ENCODE measurements at places on chromosomes 12 and 14.

DNA sequence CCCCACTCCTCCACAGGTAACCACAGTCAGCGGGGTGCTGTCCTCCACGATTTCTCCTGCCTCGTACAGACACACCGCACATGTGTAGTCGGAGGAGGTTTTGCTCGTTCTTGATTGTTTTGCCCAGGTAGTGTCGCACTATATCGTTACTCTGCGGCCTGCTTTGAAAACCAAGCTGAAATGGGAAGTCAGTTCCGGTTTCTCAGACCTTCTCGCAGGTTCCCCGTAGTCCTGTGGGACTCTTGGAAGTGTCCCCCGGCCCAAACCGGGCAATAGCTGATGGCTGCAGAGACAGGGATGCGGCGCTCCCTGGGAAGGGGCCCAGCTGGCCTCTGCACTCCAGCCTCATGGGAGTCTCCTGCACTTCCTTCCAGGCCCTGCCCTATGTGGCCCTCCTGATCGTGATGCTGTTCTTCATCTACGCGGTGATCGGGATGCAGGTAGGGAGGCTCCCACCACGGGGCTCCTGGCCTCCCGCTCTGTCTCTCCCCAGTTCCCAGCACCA is 141.3 kb upstream of the FKBP4 start:
- no peak for DNase-seq

DNA sequence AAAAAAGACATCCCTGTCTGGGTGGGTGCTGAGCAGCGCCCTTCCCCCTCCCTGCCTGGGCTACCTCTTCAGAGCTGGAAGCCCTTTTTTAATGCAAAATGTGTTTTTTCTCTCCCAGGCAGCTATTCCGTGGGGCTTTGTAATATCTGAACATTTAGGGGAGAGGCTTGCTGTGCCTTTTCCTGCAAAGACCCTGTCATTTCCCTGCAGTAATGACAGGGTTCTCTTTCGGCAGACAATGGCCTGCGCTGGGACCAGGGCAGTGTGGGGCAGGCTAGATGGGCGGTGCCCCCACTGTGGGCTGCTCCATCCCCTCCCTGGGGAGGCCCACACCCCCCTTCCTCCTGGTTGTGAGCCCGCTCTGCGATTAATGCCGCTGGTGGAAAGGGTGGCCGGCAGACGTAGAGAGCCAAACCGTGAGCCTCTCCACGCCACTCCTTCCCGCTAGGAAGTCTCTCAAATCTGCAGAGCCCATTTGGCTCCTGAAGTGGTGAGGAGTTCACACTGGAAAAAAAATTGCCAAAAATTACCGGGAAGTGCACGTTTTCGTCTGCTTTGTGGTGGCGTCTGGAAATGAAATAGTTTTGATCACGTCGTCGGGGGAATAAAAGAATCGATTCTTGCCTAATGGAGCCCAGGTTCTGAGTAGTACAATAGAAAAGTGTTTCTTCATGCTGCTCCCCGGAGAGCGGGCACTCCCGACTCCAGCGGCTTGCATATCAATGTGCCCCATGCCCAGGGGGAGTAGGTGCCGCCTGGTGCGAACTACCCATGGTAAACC is 31.5 kb downstream of the KIF26A start:
- no peak for DNase-seq

DNA sequence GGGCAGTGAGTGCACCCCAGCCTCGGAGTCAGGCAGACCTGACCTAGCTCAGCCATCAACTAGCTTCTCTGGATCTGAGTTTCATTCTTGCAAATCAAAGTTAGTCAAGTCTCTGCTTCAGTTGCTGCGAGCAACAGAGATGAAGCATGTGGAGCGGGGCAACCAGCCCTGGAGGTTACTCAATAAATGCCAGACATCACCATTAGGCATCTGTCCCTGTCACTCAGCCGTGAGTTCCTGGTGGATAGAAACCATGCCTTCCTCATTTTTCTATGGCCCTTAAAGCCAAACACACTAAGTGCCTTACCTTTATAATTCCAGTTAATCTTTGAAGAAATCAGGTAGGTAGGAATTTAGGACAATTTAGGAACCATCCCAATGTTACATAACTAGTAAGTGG is 19.3 kb downstream of the RFX4 start:
- DNase-seq: no peak

DNA sequence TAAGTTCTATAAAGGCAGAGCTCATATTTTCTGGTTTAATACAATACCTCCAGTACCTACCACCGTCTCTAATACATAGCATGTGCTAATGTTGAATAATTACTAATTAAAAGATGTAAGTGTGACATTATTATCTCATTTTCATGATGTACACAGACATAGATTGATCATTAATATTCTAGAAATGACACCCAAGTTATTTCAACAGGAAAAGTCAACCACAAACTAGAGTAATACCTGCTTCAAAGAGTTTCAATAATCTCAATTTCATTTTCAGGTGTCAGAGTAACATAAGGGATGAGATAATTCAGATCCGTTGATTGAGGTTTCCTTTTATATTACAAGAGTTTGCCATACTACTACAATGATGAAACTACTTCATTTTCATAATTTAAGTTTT is 388.9 kb downstream of the SOX5 start:
- DNase-seq: peak; percentile 6

GRCh38 chr14:39841088-39841487 is 408.9 kb upstream of the FBXO33 start:
- DNase-seq: no peak

GRCh38 chr12:94969424-94969823 is 34.1 kb downstream of the NDUFA12 start:
- DNase-seq: no peak

DNA sequence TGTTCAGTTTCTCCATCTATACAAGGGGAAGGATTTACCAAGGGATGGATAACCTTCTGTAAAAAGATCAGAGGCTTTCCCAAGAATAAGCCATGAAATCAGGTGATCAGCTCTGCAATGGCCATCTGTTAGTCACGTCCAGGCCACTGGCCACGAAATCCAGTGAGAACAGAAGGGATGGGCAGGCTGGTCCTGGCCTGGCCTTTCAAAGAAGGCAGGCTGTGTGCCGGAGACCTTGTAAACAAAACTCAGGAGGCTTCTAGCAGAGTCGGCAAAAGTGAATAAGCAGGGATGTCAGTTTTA is 68.5 kb downstream of the RNF34 start:
- no peak for DNase-seq

GRCh38 chr14:93322929-93323599 is 9.8 kb downstream of the BTBD7 start:
- DNase-seq: no peak

DNA sequence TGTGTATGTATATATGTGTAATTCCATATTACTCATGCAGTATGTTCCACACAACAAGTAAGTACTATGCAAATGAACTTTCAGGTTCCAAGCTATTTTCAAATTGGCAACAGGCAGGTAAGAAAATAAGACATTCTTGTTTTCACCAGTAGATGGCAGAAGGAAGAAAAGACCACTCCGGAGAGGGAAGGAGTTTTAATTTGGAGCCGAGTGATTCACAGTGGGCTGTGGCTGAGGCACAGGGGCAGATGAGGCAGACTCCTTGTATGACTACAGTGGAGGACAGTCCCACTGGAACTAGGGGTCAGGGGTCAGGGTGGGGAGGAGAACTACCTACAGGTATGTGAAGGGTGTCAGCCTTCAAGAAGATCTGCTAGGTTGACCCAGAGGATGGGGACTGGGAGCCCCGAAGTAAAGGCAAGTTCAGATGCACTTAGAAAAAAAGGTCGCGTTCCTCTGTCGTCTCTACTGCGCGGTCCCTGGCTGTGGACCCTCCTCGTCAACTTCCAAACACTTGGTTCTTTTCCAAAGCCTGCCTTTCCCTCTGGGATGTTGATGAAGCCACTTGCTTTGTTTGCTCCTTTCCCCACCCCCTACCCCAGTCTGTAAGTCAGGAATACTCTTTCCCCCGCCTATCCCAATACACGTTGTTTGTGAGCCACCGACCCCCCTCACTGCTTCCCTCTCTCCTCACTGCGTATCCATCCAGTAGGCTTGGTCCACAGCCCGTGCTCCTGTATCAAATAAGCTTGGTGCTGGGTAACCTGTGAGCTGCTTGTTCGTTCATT is 24.1 kb downstream of the DDX47 start:
- DNase-seq: peak; percentile 76

- no peak for DNase-seq
These were observed 43.6 kb downstream of the HCAR2 start for GRCh38 chr12:122659579-122659978.
